ENCODE measurements at places on chromosomes 6 and 20. TPM values are rescaled to one million over a fixed set of nuclear protein-coding genes. Genes with fewer than 3 reads are reported as not detected.
A peak's percentile ranks its signal among the peaks of the same experiment; 100 is the strongest.

DNA sequence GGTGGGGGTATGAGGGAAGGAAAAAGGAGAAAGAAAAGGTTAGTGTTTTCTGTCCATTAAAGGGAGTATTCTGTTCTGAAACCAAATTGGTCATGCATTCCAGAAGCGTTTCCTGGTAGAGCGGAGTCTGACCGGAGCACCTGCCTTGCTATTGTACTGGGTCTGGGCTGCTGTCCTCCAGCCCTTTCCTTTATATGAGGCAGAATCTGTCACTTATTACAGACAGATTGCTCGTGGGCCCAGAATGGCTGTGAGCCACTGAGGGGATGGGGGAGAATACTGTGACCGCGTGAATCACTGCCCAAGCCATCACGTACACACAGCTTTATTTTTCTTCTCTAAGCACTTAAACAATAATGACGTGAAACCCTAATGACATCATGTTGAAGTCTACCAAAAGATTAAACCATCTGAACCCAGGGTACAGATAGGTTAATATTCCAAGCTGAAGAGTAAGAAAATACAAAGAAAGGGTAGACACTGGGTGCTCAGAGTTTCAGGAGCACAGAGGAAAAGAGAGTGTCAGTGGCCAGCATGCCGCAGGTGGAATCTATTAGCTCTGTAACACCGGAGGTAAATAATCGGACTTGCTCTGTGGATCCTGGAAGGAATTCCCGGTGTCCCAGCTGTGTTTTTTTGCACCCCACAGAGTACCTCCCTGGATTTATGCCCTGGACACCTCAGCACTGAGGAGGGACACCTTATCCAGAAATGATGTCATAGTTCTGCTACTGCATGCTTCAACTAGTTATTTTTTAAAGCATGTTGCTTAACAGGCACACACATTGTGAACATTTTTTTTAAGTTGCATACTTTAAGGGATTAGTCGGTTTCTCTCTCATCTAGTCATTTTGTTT lies 573.3 kb downstream of the PKHD1 start:
- no peak for DNase-seq

LEMD2 gene
- total RNA-seq = 50.8 TPM

SLC17A1 gene
- total RNA-seq = not detected

OOEP gene
- not detected for total RNA-seq

TCP11 gene
- total RNA-seq = not detected

MUCL3 gene
- 0.43 TPM for total RNA-seq

DEFB124 gene
- not detected for total RNA-seq

DNA sequence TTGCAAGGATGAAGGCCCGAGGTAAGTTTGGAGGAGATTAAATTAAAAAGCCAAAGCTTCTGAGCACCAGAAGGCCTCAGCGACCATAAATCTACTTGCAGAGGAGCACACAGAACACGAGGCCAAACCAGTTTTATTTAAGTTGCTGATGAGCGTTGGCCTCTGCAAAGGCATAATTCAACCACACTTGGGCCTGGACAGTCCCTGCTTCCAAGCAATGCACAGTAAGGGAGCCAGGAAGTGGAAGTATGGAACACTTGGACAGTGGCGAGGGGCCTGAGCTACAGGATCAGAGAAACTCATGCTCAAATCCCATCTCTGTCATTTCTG lies 92.8 kb downstream of the PTPRT start:
- no peak for DNase-seq

TMC2 gene
- not detected for total RNA-seq

ZDHHC14 gene
- 3.5 TPM for total RNA-seq

FITM2 gene
- total RNA-seq = 12.9 TPM

- no peak for DNase-seq
Measured at GRCh38 chr6:120056085-120056484, 706.5 kb upstream of the MAN1A1 start.

GRCh38 chr6:91383207-91383606 lies 796.3 kb upstream of the MAP3K7 start:
- DNase-seq = no peak

DNA sequence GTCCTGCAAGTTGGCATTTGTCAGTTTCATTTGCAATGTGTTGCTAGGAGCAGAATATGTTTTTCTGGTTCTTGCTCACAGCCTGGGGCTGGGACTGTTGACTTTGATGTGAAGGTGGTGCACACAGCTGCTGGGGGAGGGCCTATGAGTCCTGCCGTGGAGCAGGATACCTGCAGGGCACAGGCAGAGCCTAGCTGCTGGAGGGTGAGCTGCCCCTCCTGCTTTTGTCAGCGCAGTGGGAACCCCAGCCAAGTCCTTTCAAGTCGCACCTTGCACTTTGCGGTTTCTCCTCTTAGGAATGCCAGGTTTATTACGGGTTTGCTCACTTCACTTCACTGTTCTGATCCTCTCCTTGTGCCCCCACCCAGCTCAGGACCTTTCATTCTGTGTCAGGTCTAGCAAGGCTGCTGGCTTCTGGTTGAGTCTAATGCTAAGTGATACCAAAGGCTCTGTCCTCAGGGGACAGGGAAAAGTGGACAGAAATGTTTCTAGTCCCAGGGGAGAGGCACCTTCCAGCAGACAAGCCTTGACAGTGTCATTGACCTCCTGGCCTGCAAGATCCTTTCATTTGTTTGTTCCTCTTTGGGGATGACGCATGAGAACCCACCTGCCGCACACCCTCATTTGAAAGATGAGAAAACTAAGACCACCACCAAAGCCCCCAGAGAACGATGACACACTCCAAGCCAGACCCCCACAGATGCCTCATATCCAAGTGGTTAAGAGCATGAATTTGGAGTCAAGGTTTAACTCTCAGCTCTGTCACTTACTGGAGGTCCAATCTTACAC lies 2.7 kb upstream of the SPO11 start:
- DNase-seq = no peak

- DNase-seq = no peak
Measured at GRCh38 chr6:11730641-11731040, 48.0 kb downstream of the ADTRP start.

IL17A gene
- not detected for total RNA-seq

FERMT1 gene
- 7.0 TPM for total RNA-seq

- peak; percentile 55 for DNase-seq
Measured at GRCh38 chr20:49037962-49038387, 8.1 kb upstream of the CSE1L start.

DNA sequence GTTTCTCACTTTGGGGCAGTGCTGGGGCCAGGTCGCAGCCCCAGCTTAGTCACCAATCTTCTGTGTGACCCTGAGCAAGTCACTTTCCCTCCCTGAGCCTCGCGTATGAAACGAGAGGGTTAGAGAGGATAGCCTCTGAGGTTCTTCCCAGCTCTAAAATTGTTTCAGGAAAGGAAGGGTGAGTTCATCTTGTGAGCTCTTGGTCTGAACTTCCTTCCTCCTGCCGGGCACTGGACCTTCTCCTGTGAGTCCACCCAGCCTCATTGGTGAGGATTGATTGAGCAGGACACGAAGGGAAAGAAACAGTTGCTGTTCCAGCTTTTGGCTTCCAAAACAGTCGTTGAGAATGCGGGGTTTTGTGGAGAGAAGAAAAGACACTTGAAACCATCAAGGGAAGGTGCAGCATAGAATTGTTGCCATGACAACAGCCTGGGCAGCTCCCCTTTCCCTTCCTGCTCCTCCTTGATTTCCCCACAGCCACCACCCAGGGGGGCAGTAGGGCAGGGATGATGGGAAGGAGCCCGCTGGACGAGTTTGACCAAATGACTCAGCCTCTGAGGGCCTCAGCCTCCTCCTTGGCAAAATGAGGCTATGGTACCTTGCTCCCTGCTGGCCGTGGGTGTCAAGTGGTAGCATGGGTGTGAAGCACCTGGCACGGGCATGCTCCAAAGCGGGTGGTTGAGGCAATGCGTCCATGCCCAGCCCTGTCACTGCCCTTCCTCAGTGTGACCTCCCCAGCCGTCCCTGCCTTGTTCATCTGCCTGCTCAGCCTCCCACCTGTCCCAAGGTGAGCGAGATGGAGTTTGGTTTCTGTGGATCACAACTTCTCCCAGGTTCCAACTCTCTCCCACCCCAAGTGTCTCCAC lies 107.8 kb downstream of the CDC5L start:
- no peak for DNase-seq

GRCh38 chr6:1832844-1833787 lies 223.4 kb downstream of the FOXC1 start:
- no peak for DNase-seq

GRCh38 chr6:77368660-77369313 lies 94.5 kb downstream of the HTR1B start:
- peak; percentile 2 for DNase-seq

Data from A172 (cell line).